Vagina (tissue), 2 donors: ENCODE measurements at places on chromosomes 4 and X.

- DNase-seq = no peak
Observed at GRCh38 chr4:177574446-177574845, 132.2 kb upstream of the AGA start.

- no peak for DNase-seq
Observed at GRCh38 chr4:54403700-54404453, 174.8 kb downstream of the PDGFRA start.

GRCh38 chr4:184284742-184285141 is 67.1 kb upstream of the ENPP6 start:
- DNase-seq = no peak

DNA sequence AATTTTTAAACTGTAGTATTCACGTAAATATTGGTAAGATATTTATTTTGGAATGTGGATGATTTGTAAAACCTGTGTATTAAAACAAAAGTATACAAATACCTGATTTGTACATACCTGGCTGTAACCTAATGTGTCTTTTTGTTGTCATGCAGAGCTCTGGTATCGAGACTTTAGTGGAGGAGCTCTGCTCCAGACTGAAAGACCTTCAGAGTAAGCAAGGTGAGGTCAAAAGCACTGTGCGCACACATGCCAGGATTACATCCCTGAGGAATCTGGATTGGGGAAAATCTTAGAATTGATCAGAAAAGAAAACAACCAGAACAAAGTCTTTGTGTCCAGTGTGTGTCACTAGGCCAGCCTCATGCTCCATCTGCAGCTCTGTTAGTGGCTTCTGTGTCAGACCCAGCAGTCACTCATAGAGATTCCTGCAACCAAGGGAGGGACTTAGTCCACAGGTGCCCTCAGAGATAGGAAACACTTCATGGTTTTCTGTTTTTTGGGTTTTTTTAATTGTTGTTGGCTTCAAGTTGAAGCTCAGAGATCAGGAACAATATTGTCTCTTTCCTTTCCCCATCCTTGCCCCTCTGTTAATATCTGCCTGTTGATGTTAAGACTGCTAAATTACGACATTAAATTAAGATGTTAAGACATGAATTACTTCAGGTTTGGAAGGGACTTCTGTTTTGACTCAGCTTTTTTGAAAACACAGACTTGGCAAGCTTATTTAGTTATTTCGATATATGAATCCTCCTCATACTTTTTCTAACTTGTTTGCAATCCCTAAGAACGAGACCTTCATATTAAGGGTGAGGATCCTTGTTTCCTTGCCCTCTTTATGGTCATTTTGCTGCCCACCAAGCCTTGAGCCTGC is 52.4 kb upstream of the TBC1D14 start:
- no peak for DNase-seq

DNA sequence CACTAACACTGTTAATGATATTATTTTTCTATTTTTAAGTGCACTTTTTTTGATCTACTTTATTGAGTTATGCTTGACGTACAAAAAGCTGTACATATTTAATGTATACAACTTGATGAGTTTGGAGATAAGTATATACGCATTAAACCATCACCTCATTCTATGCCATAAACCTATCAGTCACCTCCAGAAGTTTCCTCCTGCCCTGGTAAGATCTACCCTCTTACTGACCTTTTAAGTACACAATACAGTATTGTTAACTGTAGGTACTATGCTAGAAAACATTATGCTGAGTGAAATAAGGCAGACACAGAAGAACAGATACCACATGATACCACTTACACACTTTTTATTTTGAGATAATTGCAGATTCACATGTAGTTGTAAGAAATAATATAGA is 36.9 kb downstream of the INTS6L start:
- DNase-seq = no peak

- DNase-seq = no peak
Observed at GRCh38 chr4:159177265-159178150, 74.6 kb downstream of the RAPGEF2 start.

DNA sequence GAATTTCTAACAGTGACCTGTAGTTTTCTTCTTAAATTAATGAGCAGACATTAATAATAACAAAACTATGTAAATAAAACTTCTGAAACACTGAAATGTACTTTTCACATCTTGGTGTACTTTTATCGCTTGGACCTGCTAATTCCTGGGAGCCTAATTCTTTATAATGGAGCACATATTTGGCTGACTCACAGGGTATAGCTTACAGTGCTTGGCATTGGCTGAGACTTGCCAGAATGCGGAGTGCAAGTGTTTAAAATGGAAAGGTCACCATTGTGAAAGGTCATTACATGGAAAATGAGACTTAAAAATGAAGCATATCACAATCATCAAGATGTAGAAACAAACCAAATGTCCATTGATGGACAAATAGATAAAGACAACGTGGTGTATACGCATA is 137.3 kb upstream of the PDLIM3 start:
- DNase-seq = no peak

- DNase-seq = no peak
Observed at GRCh38 chr4:42487230-42487629, 89.9 kb downstream of the SHISA3 start.

DNA sequence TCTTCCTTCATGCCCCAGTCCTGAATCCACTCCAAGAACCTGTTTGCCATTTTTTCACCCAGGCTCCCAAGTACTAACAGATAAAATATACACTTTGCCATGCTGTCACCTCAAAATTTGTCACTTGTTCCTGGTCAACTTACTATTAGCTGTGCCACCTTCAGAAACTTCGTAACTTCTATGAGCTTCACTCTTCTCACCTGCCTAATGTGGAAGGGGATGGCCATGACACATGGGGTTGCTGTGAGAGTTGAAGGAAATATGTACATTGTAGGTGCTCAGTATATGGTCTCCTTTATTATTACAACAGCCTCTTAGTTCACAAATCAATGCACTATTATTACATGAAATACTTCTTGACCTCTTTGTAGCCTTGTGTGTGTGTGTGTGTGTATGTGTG is 10.4 kb downstream of the TMSB4X start:
- no peak for DNase-seq

DNA sequence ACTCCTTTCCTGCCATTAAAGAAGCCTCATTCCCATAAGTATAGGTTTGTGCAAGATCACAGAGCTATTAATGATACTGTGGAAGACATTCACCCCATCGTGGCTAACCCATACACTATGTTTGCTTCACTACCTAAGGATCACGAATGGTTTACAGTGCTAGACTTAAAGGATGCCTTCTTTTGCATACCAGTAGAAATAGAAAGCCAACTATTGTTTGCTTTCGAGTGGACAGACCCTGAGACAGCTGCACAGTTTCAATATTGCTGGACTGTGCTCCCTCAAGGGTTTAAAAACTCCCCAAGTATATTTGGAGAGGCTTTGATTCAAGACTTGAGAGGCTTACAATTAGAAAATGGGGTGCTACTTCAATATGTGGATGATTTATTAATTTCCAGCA is 16.0 kb upstream of the PAPSS1 start:
- DNase-seq = no peak

DNA sequence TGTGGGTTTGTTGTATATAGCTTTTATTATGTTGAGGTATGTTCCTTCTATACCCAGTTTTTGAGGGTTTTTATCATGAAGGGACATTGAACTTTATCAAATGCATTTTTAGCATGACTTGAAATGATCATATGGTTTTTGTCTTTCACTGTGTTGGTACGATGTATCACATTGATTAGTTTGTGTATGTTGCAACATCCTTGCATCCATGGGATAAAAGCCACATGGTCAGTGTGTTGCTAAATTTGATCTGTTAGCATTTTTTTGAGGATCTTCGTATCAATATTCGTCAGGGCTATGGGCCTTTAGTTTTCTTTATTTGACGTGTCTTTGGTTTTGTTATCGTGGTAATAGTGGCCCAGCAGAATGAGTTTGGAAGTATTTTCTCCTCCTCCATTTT is 11.3 kb upstream of the BLTP1 start:
- no peak for DNase-seq

- no peak for DNase-seq
Observed at GRCh38 chr4:68630371-68630770, 40.1 kb downstream of the UGT2B15 start.

DNA sequence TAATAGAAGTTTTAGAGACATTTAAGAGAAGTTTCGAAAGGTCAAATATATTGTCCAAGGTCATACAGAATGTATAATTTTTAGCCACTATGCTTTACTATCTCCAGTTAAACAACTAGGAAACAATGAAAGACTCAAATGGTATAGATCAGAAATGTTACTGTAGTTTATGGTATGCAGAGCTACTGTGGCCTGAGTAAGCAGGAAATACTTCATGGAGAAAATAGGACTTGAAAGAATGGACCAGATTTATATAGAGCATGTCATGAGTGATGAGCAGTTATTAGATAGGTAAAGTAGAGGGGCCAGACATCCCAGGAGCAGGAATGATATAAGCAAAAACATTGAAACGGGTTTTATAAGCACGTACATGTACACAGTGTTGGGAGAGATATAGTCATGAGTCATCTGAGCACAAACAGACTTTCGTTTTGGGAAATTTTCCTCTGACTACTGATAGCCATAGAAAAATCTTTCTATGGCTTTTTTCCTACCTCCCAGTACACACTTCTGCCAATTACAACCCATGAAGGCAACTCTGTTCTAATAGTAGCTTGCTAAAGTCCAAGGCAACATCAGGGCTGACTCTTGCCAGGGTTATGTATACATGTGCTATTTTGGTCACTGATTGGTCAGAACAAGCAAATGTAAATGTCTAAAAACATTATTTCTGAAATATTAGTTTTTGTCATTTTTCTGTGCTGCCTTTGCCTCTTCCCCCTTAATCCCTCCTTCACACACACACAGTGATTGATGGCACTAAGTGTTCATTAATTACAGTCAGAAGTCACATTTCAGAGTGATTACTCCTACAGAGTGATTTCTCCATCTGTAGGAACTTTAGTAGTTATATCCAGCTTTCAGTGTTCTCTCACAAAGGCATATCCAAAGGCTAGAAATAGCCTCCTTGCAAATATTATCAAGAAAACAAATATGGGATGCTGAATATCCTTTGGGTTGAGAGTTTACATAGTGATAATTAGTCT is 198.7 kb downstream of the ENOX2 start:
- DNase-seq = no peak

- DNase-seq = peak; percentile 94
Observed at GRCh38 chr4:24794916-24795665, at the start of gene SOD3. Gene SOD3, plus strand, starts transcription at chr4:24795573. Its CDS starts 3,949 bp downstream, at chr4:24799522.

- DNase-seq = no peak
Observed at GRCh38 chr4:73741031-73741749, 821 bp downstream of the CXCL8 start.
